ENCODE measurements at places on chromosomes 1 and 21.

DNA sequence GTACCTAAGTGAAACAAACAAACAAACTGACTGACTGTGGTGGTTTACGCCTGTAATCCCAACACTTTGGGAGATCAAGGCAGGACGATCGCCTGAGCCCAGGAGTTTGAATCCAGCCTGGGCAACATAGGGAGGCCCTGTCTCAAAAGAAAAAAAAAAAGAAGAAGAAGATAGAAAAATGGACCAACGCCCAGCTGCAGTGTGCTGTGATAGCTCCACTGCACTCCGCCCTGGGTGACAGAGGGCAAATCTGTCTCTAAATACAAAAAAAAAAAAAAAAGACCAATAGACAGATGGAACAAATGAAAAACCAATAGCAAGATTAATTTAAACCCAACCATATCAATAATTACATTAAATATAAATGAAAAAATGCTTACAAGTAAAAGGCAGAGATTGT lies 13.9 kb downstream of the AKR7A3 start:
- no peak for DNase-seq

DNA sequence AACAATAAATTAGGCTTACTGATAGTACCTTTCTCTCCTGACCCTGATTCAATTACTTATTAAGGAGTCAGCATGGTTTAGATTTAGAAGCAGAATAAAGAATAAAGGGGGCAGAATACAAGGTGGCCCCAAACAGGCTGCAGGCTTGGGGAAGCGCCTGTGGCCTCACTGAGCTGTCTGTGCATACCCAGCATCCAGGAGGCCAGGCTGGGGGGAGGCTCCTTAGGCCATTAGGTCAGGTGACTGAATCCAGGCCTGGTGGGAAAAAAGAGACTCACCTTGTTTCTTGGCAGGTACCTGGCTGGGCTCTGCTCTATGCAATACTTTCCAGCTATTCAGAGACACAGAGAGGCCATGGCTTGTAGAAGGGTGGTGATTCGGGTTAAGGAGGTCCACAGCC lies 38.8 kb downstream of the PGBD5 start:
- DNase-seq, result no peak

DNA sequence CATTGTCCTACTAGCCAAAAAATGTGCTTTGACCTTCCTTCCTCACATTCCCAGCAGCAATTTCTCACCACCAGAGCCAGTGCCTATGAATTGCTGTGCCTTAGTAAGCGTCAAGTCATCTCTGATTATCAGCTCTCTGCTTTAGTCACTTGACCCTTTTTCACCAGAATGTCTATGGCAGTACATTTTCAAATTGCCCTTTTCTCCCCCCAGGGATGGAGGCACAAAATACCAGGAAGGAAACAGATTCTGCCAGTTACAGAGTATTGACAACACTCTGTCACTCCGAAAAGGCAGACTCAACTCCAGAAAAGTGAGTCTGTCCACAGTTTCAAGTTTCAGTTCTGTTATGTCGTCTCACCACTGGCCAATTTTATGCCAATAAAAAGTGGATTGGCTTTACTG lies 167.4 kb downstream of the TNFSF18 start:
- no peak for DNase-seq

DNA sequence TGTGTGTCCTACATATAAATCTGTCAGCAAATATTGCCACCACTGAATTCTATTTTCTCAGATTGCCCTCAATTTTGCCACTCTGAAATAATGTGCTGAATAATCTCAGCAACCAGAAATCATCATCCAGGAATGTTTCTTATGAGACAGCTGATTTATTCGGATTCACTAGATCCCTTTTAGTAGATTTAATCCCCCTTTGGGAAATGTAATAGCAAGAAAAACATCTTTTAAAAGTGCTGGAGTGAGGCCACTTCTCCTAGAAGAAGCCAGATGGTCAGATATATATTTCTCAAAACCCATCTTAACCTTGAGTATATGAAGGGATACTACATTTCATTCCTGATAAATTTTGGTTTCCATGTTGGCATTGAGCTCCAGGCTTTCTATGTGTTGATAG lies 327.7 kb downstream of the SMYD3 start:
- DNase-seq, result no peak

DNA sequence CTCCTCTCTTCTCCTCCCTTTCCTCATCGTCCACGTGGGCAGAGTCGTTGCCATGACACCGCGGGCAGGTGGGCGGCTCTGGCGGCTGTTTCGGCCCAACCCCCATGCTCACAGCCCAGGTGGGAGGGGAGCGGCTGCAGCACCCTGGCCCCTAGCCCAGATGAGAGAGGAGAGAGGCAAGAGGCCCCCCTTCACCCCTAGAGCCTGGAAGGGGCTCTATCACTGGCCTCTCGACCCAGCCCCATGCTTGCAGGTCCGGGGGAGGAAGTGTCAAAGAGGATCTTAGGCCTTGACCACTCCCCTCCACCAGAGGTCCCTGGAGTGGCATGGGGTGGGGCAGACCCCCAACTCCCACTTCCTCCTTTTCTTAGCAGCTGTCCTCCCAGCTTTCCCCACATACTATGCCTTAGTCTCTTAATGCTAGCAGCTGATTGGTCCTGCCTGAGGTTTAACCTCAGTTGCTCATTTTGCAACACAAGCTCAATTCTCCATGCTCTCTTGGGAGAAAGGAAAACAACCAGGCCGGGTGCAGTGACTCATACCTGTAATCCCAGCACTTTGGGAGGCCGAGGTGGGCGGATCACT lies 10.4 kb downstream of the DLGAP3 start:
- DNase-seq, result no peak

DNA sequence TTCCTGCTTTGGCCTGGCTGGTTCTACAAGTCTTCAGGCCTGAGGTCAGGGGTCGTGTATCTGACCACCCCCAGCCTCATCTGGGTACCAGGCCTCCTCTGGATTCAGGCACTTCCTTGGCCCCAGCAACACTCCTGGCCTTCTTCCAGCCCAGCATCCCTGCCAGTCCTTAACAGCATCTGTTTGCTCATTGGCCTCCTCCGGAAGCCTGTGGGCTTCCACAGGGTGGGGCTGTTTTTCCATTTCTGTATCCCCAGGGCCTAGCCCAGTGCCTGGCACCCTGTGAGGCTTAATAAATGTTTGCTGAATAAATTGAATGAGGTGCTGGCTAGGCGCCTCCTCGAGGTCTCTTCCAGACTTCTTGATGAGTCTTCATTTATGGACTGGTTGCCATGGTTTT lies 21.5 kb upstream of the GPR37L1 start:
- no peak for DNase-seq

- no peak for DNase-seq
Observed at GRCh38 chr1:200316148-200316803, 93.6 kb downstream of the ZNF281 start.

DNA sequence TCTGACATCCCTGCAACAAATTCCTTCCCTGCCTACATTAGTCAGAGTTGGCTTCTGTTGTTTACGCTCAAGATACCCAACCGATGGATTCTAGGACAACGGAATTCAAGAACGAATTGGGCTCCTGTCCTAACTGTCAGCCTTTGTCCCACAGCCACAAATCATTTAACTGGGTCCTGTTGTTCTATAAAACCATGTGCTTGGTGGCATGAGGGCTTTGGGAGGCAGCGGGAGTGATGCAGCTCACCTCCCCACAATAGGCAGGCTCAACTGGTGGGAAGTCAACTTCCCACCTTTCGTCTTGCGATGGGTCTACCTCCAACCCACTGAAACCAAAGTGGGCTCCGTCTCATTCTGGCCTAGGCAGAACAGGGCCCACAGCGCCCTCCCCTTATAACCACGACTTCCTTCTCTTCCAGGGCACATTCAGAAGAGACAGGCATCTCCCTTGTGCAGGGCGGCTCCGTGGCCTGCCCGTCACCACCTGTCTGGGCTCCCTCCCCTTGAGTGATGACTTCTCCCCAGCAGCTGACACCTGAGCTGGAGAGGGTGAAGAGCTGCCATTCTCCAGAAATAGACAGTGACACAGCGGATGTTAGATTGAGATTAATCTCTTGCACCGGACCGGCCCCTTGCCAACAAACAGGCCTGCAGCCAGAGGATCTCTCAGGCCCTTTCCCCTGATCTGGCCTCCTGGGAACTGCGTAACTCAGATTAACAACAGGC lies 26.5 kb downstream of the LRRC38 start:
- peak; percentile 86 for DNase-seq

DNA sequence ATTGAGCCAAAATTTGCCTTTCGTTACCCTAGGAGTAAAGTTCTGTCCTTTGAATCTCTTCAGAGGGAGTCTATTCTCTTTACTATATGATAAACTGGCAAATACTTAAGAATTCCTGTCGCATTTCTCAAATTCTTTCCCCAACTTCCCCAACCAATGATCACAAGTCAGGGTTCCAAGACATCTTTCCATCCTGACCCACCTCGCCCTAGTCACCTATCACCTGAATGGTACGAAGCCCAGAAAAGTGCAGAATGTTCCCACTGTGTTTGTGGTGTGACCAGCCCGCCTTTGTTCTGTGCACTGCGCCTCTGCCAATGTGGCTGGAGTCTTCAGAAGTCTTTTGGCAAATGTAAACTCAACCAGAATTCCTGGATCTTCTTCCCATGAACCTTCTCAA lies 132.5 kb downstream of the RNF220 start:
- DNase-seq, result no peak

DNA sequence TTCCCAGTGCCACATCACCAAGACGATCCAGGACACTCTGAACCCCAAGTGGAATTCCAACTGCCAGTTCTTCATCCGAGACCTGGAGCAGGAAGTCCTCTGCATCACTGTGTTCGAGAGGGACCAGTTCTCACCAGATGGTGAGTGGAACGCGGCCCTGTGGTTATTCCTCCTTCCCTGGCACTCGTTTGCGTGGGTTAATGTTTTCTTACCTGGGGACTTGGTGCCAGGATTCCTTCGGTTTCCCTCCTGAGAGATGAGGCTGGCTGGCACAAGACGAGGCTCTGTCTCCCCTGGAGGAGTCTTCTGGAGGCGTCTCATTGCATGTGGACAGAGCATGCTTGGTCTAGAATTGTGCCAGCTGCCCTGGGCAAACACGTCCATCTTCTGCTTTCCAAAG lies 29.3 kb downstream of the ATP5PO start:
- no peak for DNase-seq

GRCh38 chr1:22712502-22713271 lies 2.0 kb downstream of the EPHB2 start:
- DNase-seq, result no peak

GRCh38 chr1:2197707-2198165 lies 3.2 kb upstream of the FAAP20 start:
- DNase-seq, result no peak

DNA sequence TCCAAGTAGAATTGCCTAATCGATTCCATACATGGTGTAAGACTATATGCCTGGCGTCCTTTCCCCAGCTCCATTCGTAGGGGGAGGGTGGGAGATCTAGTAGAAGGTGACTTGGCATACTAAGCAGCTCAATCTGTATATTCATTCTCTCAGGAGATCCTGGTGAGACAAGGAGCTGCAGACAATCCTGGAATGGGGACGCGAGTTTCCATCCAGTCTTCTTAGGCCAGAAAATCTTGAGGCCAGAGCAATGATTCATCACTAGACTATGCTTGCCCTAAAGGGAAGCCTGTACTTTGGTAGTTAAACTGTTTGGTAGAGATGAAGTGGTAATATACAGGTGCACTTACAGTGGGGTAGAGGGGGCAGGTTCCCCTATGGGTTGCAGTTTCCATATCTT lies 468.7 kb downstream of the ADGRL2 start:
- DNase-seq, result no peak

DNA sequence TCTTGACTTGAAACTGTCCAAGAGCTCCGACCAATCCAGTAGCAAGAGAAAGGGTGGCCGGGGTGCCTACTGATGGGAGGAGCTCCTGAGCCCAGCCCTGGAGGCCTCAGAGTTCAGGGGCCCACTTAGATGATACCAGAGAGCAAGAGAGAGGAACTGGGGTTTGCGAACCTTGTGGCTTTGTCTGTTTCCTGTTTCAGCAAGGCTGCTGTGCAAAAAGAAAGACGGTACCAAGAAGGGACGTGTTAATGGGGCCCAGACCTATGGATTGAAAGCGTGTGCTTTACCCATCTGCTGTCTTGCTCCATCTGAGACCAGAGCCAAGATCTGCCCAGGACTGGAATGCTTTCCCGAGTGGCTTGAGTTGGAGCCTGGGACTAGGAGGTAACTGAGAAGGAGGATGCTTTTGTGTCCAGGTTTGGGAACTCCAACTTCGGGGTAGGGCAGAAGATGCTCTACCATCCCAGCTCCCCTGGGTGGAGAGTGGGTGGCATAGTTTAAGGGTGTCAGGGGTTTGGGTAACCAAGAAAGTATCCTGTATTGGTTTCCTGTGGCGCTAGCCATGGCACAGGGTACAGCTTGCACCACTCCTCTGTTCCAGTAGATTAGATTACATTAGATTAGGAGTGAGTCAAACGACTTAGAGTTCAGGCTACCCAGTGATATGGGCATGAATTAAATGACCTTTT lies at the start of gene TRAF3IP3:
TSS of gene TRAF3IP3 (plus strand) at position 128 of the 689 bp plus-strand sequence. CDS start 3,987 bp downstream, outside the sequence.
- DNase-seq, result no peak

Data from NCI-H2029 (cell line).